ENCODE measurements at places on chromosomes 16 and 17.

DNA sequence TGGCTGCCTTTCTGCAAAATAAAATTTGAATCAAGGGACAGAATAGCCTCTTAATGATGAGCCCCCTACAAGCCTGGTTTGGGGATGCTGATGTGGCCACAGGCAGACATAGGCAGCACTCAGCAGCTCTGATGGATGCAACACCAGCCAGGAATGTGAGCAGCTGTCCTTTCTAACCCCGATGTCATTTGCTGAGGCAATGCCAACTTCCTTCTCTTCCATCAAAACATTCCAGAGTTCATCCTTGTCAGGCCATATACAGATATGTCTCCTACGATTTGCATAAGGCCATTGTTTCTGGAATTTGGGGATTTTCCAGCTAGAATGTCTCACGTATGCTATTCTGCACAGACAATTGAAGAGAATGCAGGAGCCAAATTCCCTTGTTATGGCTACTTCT, 52.1 kb upstream of the MYOCD start:
- no peak for DNase-seq

GRCh38 chr17:49450735-49451134, 36.1 kb upstream of the PHB1 start:
- no peak for DNase-seq

GRCh38 chr17:50594128-50594823, 33.8 kb downstream of the CACNA1G start:
- no peak for DNase-seq

GRCh38 chr17:64164596-64165285, 34.8 kb upstream of the ERN1 start:
- DNase-seq = no peak

- no peak for DNase-seq
Observed at GRCh38 chr16:71630808-71631207, 4.8 kb downstream of the MARVELD3 start.

DNA sequence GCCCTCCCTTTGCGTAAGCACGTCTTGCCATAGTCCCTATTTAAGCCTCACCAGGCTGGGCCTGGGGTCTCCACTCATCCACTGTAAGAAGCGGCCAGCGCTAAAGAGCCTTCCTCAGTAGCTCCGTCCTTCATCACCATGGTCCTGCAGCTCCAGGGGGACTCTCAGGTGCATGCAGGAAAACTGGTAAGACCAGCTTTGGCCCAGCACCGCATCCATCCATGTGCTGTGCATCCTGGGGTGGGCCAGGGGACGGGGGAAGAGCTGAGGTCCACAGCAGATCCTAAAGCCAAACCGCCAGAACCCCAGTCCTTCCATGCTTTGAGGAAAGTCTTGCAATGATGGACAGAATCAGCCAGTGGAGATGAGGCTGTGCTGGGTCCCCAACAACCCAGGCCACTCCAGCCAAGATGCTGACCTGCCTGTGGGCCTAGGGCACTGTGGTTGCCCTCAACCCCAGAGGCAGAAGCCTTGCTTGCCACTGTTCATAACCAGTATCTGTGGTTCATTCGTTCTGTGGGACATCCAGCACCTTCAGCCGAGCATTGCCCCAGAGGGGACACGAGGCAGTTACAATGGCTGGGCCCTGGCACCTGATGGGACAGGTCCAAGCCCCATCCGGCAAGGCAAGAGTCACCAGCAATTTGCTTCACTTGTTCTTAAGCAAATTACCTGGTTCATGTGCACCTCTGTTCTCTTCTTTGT, 44.4 kb downstream of the RBFOX3 start:
- no peak for DNase-seq

- no peak for DNase-seq
Observed at GRCh38 chr17:63203652-63204051, 237.6 kb downstream of the TANC2 start.

GRCh38 chr16:8108991-8109509, 481.3 kb downstream of the TMEM114 start:
- no peak for DNase-seq

DNA sequence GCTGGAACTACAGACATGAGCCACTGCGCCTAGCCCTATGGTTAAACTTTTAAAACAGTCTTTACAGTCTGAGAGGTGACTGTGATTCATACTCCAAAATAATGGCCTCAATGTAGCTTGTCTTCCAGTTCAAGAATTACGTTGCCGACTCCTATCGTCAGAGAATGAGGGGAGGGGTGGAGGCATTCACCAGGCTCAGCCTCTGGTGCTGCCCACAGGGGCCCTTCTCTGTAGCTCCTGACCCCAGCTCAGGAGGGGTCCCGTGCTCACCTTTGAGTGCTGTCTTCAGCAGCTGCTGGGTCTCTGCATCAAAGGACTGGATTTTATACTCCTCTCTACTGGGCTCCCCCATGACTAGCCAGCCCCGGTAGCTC, 1.2 kb downstream of the MIF4GD start:
- DNase-seq = no peak

DNA sequence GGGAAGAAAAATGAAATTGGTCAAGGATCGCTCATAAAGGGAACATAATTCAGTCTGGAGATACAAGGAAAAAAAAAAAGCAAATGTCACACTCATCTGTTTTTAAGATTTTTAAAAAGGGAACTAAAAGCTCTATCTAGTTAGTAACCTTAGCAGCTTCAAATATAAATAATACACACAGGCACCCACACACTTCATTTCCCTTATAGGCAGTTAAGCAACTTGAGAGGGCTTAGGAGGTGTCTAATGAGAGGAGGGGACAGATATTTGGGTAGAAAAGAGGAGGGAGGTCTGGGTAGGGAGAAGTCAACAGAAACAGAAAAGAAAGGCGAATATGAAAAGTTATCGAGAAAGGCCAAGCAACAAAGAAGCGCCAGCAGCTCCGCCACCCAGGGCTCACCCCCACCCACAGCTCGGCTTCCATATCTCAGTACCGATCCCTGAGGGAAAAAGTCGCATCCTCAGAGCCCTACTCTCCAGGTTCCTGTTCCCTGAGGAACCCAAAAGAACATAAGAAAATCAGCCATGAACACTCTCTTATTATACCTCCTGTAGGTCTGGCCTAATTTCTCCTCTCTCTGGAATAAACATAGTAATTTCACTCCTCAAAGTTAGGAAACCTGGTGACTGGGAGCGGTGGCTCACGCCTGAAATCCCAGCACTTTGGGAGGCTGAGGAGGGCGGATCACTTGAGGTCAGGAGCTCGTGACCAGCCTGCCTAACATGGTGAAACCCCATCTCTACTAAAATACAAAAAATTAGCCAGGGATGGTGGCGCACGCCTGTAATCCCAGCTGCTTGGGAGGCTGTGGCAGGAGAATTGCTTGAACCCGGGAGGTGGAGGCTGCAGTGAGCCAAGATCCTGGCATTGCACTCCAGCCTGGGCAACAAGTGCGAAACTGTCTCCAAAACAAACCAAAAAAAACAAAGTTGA, 69.6 kb upstream of the RCVRN start:
- no peak for DNase-seq

GRCh38 chr16:86398622-86399021, 111.7 kb upstream of the FOXF1 start:
- no peak for DNase-seq

- DNase-seq = no peak
Observed at GRCh38 chr17:82097184-82097918, 685 bp downstream of the FASN start.
